ENCODE measurements at places on chromosomes 1 and 21.

DNA sequence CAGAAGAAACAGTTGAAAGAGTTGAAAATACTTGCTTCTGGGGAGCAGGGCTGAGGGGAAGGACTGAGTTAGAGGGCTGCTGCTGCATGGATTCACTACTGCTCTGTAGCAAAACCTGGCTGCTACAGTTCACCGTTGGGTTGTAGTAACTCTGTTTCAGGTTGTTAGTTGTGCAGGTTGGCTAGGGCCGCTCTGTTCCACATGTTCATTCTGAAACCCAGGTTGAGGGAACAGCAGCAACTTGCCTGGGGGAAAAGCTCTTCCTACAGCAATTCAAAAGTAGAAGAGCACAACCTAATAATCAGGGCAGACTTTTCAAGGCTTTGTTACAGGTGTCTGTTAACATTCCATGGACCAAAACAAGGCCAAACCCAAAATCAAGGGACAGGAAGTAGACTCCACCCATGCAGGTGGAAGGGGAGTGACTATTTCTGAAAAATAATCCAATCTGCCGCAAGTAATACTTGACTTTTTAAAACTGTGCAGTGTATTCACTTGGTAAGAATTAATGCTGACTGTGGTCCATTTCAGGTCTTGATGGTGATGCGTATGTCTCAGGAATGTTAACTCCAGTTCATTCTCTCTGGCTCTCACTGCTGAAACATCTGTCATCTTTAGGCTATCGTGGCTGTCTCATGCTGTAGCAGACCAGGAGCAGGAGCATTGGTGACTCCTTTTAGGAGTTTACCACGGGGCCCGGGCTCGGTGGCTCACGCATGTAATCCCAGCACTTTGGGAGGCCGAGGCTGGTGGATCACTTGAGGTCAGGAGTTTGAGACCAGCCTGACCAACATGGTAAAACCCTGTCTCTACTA lies 5.1 kb upstream of the PARK7 start:
- DNase-seq = no peak

DNA sequence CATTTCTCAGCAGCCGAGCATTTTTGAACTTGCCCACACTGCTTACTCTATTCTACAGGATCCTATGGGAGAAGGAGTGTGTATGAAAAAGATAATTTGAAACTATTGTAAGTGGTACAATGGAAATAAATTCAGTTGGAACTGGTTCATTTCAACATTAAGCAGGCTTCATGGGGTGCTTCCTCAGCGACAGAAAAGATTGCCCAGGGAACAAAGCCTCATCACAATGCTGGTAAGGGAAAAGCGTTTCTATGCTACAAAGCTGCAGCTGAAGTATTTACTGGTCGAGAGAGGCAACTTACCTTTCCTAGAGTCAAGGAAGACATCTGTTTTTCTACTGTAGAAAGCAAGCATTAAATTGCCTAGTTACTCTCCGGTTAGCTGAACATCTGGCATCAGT lies 568.2 kb upstream of the ZP4 start:
- no peak for DNase-seq

GRCh38 chr1:152888126-152888525 lies 10.0 kb downstream of the SMCP start:
- no peak for DNase-seq

- no peak for DNase-seq
These were observed 5.2 kb upstream of the TNNI1 start for GRCh38 chr1:201426479-201427310.

- DNase-seq = no peak
These were observed 997 bp downstream of the PRKACB start for GRCh38 chr1:84145068-84145467.

DNA sequence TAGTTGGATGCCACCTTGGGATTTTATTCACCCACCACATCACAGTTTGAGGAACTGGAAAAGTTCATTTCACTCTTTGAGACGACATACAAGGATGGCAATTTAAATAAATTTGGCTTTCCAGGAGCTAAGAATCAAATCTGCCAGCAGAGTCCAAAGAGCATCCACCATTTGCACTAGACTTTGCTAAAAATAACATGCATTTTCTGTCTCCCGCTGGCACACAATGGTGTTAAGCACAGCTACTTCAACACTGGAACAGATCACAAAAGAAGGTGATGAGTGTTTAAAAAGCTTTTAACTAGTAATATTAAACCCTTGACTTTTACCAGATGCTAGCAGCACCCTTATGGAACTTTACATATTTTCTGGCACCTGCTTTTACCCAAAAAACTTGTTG lies 44.6 kb downstream of the MAEL start:
- no peak for DNase-seq

GRCh38 chr1:155070721-155071569 lies 7.4 kb downstream of the EFNA4 start:
- DNase-seq = peak; percentile 66

DNA sequence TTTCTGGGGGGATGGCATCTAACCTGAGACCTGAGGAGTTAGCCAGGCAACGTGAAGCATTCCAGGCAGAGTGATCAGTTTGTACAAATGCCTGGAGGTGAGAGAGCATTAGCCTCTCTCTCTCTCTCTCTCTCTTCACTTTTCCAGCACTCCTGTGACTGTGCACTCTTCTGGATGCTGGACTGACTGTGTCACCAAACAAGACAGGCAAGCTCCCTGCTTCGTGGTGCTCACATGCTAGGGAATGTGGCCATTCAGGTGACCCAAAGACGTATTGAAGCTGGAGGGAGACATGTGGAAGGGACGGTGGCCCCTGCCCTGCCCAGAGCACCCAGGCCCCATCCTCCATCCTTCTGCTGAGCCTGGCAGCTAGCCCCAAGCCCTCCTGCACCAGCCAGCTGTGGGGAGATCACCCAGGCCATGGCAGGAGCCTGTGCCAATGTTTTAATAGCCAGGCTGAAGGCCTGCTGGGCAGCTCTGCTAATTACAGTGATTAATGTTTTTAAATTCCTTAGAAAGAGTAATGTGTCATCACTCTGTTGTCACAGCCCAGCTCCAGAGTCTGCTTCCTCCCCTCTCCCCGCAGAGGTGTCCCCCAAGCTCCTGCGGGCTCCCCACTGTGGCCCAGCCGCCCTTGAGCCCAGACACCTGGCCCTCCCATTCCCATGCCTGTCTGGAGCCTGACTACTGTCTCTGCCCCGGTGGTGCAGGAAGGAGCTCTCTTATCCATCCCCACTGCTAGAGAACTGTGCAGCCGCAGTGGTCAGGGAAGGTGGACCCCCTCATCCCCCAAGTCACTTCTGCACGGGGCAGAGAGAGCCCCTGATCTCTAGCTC lies 48.9 kb downstream of the UBIAD1 start:
- no peak for DNase-seq

- DNase-seq = no peak
These were observed 25.0 kb downstream of the SDC3 start for GRCh38 chr1:30883389-30884172.

DNA sequence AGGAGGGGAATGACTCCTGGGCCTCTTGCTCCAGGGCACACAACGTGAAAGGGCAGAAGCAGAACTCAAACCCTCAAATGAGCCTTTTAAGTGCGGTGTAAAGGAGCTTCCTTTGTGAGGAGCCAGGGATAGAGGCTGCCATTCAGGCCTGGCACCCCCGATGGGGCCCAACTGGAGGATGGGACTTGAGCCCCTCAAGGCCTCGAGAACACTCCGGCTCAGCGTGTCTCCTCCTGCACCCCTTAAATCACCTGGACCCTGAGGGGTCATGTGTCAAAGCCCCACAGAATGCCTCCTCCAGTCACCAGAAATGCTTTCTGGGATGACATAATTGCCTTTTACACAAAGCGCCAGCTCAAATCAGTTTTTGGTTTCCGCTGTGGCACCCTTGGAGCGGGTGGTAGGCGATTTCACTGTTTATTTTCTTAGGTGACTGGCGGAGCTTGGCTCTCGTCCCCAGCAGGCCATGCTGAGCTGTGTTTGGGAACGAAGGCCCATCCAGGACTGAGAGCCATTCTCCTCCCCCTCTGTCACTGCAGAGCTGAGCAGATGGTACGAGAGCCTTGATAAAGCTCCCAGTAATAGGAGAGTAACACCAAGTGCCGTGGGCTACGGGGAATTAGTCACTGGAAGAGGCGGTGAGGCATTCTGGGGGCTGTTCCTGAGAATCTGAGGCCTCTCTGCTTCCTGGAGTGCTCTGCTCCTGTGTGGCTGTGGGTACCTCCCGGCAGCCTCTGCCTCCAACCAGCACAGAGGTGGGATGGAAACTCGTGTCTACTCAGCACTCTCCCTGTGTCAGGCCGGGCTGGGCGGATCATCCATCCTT lies 163.0 kb downstream of the GRIK3 start:
- no peak for DNase-seq

GRCh38 chr1:245805532-245805931 lies 650.7 kb downstream of the KIF26B start:
- DNase-seq = no peak

DNA sequence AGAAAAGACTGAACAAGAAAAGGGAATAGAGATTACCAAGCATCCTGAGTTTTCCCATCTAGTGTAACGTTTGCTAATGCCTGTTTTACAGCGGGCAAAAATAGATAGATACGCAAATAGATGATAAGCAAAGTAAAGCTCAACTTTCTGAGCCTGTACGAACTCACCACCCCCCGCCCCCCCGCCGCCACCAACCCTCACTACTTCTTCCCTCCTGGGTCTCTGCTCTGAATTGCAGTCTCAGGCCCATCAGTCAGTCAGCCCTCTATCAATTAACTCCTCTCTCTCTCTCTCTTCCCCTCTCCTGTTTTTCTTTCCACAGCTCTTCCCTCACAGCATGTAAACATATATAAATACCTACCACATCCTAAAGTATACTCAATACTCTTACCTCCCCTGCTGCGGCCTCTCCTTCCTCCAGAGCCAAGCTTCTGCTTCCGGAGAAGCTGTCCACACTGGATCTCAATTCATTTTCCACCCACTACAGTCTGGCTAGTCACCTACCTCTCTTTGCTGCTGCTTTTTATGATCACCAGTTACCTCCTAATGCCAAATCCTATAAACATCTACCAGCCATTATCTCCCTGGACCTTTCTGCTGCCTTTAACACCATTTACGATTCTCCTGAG lies 64.6 kb downstream of the CAPN2 start:
- DNase-seq = no peak

- no peak for DNase-seq
These were observed 83.5 kb upstream of the ADGRL2 start for GRCh38 chr1:81717230-81717629.

- no peak for DNase-seq
These were observed 38.5 kb downstream of the IER5 start for GRCh38 chr1:181126871-181127587.
